ENCODE measurements at places on chromosomes 7 and 10.

GRCh38 chr10:23200997-23201652, 9.0 kb downstream of the PTF1A start:
- DNase-seq = no peak

- no peak for DNase-seq
These were observed 787.4 kb upstream of the C7orf33 start for GRCh38 chr7:147803151-147803550.

DNA sequence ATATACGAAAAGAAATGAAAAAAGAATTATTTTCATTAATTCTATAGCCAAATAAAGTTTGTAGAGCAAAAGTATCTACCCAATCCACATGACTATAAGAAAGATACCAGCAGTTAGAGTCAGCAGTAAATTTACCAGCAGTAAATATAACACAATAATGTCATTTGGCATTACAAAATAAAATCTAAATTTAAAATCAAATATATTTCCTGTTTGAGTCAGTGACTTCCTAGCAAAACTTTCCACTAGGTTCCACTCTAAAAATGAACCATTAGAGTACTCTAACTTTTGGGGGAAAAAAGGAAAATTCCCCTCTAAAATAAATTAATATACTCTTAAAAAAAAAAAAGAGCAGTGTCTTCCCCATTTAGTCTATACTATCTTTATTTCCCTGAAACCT, 144.8 kb downstream of the CPEB3 start:
- DNase-seq = no peak

DNA sequence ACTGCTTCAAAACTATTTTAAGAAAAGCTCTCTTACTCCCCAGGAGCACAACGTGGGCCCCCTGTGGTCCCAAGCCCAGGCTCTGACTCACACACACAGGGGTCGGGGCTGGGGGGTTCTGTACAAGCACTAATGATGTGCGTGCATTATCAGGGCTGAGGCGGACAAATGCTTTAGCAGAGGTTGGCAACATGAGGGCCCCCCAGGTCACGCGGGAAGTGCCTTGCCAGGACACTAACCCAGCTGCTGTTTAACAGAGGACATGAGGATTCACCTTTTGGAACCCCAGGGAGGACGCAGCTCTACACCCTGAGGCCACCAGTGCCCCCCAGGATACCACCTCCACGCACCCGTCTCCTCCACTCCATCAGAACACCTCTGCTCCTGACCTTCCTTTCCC, 342.8 kb downstream of the DNAJB6 start:
- no peak for DNase-seq

GRCh38 chr7:2299131-2299829, 15.0 kb downstream of the SNX8 start:
- no peak for DNase-seq

- no peak for DNase-seq
These were observed 163.7 kb upstream of the CELF2 start for GRCh38 chr10:10853954-10854353.

DNA sequence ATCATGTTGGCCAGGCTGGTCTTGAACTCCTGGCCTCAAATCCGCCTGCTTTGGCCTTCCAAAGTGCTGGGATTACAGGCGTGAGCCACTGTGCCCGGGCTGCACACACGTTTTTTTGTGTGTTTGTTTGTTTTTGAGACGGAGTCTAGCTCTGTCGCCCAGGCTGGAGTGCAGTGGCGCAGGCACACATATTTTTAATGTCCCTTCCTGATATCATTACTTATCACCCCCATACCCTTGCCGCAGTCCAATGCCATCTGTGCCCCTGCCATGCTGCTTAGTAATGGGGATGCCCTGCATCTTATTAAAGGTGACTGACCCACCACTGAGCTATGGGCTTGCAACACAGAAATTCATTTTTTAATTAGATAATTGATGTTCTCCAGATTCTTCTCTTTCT, 180.7 kb downstream of the TEX36 start:
- no peak for DNase-seq

DNA sequence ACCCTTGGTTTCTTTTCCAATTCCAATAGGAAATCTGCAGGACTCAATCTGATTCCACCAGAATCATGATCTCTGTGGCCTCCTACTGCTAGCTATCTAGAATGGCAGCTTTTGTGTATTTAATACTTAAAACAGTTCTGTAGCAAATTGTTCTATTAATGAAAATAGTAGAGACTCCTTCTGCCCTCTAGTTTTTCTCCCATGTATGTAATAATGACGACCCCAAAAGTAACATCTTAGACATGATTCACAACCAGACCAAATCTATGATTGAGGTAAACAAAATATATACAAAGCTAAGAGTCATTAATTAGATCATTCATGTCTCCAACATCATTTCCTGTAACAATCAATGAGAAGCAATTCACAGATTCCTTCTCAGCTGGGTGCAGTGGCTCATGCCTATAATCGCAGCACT, 259.1 kb upstream of the MKLN1 start:
- no peak for DNase-seq
